ENCODE measurements at places on chromosomes 1 and 21.

DNA sequence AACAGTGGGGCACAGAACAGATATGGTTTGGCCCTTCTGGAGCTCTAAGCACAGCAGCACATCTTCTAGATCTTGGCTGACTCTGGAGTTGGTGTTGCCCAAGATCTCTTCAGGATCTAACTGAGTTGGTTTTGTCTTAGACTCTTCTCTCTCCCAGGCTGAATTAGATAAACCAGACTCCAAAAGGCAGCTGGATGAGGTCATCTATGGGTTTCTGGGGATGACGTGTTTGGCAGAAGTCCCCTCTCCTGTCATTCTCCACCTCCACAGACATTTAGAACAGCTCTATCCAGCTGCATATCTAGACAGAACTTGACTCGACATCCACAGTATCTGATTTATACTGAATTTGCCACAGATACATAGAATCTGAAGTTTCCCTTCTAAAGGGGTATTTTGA, 75.3 kb downstream of the ST6GALNAC5 start:
- DNase-seq = no peak

DNA sequence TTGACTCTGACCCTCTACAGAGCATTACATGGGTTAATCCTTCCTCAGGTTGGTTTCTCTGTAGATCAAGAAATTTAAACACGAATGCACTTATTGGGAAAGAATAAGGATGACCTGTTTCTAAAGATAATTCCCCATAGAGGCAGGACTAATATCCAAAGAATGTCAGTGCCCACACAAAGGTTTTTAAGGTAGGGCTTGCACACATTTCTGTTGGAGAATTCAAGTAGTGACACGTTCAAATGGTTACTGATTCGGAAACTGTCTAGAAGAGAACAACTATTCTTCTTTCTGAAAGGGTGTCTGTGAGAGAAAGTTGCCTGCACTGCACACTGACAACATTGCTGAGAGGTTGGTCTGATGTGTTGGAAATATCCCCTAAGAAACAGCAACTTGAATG, 167.3 kb downstream of the ZNF326 start:
- DNase-seq = no peak

DNA sequence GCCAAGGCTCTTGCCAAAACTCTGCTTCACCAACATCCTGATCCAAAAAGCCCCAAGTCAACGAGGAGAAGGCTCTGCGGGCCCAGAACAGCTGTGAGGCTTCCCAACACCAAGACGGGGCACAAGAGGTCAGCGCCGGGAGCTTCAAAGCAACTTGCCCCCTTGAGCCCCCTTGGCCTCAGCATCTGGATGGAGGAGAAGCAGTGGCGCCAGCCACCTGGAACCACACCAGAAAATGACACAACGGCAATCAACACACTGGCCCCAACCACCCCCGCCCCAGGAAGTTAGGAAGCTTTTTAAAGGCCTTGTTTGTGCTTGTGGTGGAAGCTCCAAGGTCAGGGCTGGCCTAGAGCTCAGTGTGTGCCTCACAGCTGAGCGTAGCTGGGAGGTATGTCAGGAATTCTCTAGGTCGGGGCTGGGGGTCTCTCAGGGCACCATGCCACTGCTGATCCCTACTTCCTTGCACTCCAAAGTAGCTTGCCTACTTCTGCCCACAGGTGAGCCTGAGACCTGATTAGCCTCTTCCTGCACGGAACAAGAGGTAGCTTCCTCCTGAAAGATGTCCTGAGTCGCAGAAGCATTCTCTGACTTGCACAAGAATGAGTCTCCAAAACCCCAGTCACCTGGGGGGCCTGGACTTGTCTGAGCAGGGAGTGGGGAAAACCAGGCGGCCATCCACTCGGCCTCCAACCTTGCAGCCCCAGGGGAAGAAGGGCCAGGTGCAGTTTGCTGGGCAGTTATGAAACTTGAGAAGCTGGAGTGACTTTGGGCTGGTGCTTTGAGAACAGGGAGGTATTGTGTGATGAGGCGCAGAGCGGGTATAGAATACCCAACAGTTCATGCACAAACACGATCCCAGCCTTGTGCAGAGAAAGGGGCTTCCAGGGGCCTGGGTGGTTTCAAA, 9.7 kb upstream of the SRP9 start:
- DNase-seq = no peak

GRCh38 chr1:39489567-39490239, 1.7 kb upstream of the BMP8A start:
- DNase-seq = no peak

GRCh38 chr21:36080386-36080785, 10.6 kb downstream of the CBR1 start:
- no peak for DNase-seq

DNA sequence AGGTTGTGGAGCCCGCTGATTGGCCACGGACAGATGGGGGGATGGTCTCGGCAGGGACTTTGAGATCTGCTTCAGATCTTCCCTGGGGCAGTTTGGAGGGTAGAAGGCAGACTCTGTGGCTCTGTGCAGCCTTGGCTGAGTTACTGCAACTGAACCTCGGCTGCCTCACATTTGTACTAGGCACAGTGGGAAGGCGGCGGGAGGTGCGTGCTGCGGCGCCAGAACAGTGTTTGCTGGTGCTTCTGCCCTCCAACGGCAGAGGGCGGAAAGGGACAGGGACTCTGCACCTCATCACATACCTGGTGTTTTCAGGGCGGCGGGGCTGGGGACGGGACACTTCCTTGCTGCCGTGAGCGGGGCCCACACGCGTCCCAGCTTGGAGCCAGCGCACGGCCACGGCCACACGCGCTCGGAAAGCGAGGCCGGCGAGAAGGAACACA, 26.2 kb downstream of the SLC66A1 start:
- no peak for DNase-seq

- no peak for DNase-seq
These were observed 41.2 kb downstream of the ZBTB8OS start for GRCh38 chr1:32609180-32609579.

GRCh38 chr1:70487910-70488665, 77.0 kb downstream of the CTH start:
- DNase-seq = no peak

DNA sequence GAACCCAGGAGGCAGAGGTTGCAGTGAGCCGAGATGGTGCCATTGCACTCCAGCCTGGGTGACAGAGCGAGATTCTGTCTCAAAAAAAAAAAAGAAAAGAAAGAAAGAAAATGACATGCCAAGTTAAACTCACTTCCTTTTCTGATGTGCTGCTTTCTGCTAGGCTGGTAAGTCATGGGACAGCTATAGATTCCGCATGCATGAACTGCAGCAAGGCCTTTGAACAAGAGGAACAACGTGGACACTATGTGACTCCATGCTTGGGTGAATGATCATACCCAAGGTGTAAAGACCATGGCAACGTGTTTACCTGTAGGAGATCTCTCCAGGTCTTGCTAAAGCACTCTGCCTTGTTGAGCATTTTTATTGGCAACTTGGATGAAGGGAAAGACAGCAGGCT, 10.3 kb upstream of the TTF2 start:
- DNase-seq = no peak

- no peak for DNase-seq
These were observed 1271.5 kb upstream of the PRMT6 start for GRCh38 chr1:105785021-105785420.

DNA sequence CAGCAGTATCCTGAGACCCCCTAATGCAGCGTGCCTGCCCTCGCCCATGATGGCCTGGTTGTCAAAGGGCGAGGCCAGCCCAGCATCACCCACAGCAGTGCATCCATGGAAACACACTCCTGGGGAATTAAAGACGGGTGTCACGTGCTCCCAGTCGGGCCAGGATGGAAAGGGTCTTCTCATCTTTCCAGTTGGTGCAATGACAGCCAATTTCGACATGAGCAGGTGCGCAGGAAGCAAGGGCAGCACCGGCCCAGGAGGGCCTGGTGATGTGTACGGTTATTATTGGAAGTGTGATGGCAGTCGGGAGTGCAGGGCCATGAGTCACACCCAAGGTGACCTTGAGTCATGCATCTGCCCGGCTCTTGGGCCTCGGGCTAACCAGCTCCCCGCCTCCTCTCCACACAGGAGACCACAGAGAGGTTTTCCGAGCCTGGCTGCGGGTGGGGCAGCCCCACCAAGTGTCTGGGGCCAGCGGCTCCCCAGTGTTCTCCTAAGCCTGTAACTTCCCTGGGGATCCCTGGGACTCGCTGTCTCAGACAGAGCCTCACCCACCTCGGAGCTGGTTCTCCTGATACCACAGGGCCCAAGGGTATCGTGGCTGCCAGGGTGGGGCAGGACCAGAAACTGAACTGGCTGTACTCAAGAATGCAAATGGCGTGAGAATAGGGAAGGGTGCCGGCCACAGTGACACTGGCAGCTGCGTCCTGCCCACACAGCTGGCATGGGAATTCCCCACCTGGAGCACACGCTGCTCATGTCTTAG, 119.8 kb downstream of the SIK1 start:
- DNase-seq = no peak

DNA sequence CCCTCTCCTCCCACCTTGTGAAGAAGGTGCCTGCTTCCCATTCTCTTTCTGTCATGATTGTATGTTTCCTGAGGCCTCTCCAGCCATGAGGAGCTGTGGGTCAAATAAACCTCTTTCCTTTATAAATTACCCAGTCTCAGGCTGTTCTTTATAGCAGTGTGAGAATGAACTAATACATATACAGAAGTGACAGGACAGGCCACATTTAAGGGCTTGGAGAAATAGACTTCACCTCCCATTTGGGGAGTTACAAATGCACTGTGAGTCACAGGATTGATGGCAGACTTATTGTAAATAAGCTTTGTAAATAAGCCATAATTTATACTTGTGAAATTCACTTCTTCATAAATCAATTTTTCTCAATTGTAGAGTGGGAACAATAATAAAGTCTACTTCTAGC, 543.3 kb downstream of the LRRIQ3 start:
- DNase-seq = no peak

DNA sequence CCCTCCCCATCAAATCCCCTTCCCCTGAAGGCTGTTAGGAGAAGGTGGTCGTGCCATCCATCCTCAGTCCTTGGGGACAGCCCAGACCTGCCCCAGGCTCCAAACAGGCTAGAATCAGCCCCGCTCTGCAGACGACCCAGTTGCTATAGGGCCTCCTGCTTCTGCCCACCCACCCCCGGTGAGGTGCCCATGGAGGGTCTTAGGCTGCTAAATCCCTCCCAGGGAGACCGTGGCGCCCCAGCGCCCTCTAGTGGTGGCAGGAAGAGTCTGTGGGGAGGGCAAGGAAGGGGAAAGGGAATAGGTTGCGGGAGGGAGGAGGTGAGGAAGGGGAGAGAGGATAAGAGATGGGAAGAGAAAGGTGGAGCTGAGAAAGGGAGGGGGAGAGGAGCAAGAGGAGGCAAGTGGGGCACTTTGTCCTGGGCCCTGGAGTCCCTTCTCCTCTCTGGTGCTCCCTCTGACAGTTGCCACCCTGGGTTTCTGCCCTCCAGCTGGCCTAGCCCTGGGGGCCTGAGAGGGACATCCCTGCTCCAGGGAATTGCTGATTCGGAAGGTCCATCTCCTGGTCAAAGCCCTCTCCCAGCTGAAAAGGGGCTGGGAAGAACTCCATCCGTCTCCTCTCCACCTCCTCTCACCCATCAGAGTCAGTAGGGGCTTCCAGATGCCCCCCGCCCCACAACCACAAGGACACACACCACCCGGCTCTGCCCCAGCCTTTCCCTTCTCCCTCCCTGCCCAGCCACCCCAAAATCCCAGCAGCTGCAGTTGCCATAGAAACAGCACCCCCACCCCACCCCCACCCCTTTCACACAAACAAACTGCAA, 55.4 kb downstream of the CAMK2N1 start:
- DNase-seq = peak; percentile 8

DNA sequence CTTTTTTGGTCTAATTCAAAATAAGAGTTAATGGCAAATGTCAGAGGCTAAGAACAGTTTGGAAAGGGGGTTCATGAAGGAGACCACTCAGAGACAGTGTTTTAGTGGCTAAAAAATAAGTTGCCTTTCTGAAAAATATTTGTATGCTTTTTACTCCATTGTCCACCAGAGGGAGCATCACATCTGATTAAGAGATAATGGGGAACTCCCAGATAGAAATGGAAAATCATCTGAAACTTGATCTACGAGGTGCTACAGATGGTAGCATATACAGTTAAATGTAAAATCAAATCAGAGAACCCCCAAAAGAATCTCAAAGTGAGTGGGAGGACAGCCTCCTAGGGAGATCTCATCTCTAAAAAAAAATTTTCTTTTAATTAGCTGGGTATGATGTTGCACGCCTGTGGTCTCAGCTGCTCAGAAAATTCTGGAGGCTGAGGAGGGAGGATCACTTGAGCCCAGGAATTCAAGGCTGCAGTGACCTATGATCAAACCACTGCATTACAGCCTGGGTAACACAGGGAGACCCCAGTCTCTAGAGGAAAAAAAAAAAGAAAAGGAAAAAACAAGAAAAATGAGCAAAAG, 9.7 kb downstream of the SMYD3 start:
- no peak for DNase-seq

GRCh38 chr1:55212349-55213150, 2.6 kb downstream of the USP24 start:
- DNase-seq = no peak
